ENCODE measurements at places on chromosomes 16 and 17.

GRCh38 chr16:12061336-12062055 is 85.0 kb downstream of the SNX29 start:
- no peak for DNase-seq

GRCh38 chr17:14427900-14428647 is 127.2 kb downstream of the HS3ST3B1 start:
- DNase-seq, result no peak

GRCh38 chr16:49545741-49546448 is 172.3 kb downstream of the C16orf78 start:
- no peak for DNase-seq

DNA sequence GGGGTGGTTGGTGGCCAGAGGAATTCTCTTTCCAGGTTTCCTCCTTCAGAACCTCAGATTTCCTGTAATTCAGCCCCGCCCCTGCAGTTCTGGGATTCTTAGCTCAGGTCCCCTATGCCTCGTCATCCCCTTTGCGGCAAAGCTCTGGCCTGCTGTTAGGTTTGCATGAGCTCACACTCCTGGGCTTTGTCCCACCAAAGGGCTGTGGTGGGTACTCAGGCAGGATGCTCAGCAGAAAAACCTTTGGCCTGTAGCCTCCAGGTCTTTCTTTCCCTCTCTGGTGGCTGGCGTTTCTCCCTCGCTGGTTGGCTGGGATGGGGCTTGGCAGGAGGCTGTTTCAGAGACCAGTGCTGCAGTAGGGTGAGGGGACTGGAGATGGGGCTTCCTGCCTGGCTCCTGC is 9.6 kb upstream of the PLEKHG4 start:
- no peak for DNase-seq

GRCh38 chr16:12965274-12965804 is 63.9 kb downstream of the SHISA9 start:
- DNase-seq, result no peak

DNA sequence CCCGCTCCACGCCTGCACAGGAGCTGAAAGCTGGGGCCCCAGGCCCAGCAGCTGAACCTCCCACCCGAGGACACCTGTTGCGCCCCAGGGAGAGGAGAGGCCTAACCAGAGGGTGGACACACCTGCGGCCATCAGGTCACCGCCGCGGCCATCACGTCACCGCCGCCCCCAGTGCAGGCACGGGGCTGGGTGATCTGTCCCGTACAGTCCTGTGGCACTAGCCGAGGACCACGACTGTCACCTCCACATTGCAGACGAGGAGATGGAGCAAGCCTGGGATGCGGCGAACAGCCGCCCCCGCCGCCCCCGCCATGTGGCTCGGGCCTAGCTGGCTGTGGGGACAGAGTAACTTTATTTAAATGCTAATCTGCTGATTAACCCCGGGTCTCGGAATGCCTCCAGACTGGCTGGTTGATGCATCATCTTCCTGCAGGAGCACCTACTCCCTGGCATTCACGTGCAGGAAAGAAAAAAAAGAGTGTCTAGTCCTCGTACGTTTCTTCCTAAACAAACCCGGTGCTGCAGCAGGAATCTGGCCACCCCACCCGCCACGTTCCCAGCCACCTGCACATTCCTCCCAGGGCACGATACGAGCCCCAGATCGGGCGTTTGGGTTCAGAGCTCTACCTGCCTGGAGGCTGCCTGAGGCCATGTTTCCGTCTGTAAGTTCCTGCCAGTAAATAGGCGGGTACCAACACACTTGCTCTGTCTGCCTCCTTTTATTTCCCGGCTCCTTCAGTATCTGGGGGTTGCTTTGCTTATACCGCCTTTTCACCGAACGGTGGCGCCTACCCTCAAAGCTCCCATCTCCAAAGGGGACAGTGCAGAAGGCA is 29.9 kb downstream of the PIEZO1 start:
- peak; percentile 52 for DNase-seq

GRCh38 chr16:52411011-52411410 is 135.9 kb downstream of the TOX3 start:
- no peak for DNase-seq

GRCh38 chr16:17836868-17837602 is 366.3 kb upstream of the XYLT1 start:
- peak; percentile 62 for DNase-seq

GRCh38 chr17:77476498-77476897 is 335.7 kb downstream of the SEC14L1 start:
- DNase-seq, result no peak

DNA sequence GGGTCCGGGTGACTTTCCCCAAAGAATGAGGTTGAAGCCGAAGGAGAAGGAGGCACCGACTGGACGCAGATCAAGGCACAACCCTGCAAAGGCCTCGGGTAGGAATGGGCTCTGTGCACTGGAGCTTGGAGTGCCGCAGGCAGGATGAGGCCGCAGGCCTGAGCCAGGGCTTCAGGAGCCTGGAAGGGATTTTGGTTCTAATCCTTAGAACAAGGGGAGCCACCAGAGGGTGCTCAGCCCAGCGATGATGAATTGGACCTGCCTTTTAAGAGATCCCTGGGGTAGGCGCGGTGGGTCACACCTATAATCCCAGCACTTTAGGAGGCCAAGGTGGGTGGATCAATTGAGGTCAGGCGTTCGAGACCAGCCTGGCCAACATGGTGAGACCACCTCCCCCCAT is 8.1 kb downstream of the CIBAR2 start:
- peak; percentile 88 for DNase-seq

GRCh38 chr17:30805944-30806456 is 18.5 kb downstream of the CRLF3 start:
- DNase-seq, result no peak

- DNase-seq, result no peak
Observed at GRCh38 chr17:82913304-82914043, 73.7 kb upstream of the ZNF750 start.

DNA sequence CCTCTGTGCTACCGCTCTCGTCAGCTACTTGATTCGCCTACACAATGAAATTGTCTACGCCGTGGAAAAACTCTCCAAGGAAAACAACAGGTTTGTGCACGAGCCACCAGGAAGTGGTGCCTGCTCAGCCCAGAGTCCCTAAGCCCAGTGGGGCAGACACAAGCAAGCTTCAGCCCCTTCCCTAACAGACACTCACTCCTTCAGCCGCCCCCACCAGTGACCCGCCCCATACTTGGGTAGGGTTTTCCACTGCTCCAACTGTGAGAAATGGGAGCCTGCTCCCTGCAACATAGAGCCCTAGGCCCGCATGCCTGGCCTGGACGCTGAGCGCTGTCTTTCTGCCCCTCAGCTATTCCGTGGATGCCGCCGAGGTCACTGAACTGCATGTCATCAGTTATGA is 28.6 kb upstream of the ENDOV start:
- DNase-seq, result no peak

GRCh38 chr17:76432004-76432403 is 20.9 kb downstream of the UBE2O start:
- no peak for DNase-seq

- DNase-seq, result no peak
Observed at GRCh38 chr17:18318117-18318516, 3.0 kb downstream of the SMCR8 start.

- peak; percentile 88 for DNase-seq
Observed at GRCh38 chr16:86995456-86995855, 321.7 kb downstream of the C16orf95 start.

DNA sequence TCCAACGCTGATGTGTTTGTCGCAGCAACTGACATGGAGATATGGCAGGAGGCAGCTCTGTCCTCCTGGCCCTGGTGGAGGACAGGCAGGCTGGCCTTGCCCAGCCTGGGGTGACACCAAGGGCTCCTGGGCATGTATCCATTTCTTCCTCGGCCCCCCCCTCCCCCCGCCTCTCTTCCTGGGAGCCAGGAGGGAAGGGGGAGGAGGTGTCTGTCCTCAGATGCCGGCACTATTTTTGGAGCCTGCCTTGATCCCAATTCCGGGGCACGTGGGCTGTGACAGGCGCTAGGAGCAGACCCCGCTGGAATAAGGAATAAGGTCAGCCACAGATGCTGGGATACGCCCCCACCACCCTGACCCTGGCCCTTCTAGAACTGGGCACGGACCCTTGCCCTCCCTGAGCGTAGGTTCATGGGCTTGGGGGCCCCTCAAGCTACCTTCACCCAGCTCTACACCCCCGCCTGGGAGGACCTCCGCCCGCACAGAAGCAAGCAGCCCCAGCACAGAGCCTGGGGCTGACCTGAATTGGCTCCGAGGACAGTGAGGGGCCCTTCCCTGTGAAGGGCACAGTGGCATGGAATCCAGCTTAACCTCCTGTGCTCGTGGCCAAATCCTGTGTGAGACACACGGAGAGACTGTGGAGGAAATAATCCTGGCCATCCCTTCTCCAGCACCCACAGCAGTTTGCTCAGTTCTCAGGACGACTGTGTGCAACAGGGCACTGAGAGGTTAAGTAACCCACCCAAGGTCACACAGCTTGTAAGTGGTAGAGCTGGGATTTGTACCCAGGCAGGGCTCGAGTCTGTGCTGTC is 24.1 kb downstream of the SEC14L5 start:
- DNase-seq, result peak; percentile 57

DNA sequence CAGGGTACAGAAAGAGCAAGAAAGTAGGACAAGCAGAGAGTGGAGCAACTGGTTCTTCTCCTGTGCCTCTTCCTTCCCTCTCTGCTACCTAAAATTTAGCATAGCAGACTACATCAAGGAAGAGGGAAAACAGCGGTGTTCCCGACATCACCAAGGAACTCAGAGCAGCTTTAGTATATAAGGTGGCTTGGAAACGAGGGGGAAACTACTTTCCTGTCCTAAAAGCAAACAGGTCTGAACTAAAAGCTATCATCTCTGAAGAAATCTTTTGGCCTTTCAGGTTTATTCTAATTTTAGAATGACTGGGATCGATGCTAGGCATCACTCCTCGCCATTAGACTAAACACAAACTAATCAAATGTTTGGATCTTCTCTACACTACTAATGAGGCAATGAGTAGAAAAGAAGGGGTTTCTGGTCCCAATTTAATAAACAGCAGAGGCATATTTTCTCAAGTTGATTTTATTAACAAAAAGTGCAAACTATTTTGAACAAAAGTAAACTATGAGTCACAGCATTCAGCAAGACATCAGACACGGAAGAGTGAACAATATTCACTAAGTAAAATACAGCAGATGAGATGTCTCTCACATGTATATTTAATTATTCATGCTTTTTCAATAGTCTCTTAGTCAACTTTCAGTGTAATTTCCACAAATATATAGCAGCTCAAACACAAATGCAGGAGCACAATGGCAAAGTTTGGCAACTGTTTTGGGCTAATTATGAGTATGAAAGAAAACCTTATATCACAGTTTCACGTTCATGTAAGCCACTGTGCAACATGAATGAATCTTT is 108.7 kb downstream of the TRIM37 start:
- no peak for DNase-seq

DNA sequence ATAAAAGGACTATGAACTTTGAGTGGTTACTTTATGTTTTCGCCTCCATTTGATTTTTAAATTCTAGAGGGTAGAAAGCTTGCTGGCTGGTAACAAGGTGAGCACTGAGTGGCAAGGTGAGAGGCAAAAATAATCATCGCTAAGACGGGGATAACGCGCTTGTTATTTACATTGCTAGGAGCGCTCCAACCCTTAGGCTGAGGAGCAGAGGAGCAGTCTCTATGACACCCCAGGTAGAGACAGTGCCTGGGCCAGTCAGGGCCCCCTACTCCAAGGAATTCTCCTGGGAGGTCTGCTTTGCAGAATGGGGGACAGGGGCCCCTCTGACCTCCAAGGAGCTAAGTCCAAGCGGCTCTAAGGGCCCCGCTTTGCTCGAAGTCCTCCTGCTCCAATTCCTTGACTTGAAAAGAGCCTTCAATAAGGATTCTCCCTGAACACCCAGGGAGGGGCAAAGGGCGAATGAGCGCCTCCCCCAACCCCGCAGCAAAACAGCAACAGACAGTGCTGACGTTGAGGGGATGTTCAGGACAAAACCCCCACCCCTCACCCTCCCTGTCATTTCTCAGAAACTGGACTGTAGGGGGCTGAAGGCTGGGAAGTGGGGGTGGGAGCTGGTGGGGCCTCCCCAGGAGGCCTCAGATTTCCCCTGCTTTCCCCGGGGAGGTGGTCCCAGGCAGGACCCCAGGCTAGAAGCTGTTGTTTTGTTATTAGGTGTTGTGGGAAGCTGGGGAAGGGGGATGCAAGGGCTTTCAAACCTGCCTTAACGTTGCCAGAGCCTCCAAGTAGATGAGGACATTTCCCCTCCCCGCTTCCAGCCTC is 10.2 kb upstream of the FOXF1 start:
- no peak for DNase-seq

DNA sequence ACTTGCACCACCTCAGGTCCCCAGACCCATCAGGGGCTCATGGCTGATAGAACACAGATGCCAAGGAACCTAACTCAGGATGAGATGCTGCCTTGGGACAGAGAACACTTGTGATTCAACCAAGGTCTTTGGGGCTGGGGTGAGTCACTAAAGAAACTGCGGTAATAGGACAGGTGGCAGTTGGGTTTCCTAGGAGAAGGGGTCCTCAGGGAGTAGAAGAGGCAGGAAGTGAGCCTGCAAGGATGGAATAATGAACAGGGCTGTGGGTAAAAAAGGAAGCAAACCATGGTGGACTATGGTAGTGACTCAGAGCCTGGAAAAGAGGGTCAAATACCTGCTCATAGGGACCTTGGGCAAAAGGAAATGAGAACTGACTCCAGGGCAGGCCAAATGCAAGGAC is 6.5 kb upstream of the PNPO start:
- no peak for DNase-seq

GRCh38 chr17:16479264-16479663 is 12.7 kb downstream of the LRRC75A start:
- no peak for DNase-seq

- DNase-seq, result no peak
Observed at GRCh38 chr16:87851141-87851587, 18.1 kb downstream of the SLC7A5 start.

- no peak for DNase-seq
Observed at GRCh38 chr16:17510567-17510966, 39.8 kb upstream of the XYLT1 start.

GRCh38 chr17:49422714-49423113 is 8.0 kb upstream of the PHB1 start:
- no peak for DNase-seq

DNA sequence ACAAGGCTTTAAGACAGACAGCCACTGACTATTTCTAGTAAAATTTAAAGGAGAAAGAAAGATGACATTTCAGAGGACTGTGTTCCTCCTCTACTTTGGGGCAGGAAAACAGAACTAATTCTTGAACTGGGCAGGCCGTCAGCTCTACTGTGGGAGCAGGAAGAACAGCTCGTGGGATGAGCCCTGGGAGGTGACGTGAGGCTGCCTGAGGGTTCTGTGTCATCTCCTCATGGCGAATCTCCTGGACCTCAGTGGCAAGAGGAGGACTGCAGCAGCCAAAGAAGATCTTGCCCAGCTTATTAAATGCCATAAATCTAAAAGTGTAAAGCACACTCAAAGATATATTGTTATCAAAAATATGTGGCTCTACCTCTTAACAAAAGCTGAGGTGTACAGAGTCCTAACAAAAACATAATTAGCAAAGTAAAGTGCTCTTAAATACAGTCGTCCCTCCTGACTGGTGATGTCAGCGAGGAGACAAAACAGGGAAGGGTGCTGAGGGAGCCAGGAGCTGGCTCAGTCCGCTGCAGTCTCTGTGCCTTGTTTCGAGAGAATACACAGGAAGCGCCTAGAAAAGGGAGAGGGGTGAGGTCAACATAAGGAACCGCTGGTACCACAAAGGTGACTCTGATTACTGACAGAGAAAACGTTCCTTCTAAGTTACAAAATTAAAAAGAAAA is 58.0 kb downstream of the CREBBP start:
- DNase-seq, result no peak

- no peak for DNase-seq
Observed at GRCh38 chr16:49470513-49470991, 96.9 kb downstream of the C16orf78 start.
